Gastroesophageal sphincter (tissue), 4 donors: ENCODE measurements at places on chromosomes 11 and 22.
A peak's percentile ranks its signal among the peaks of the same experiment; 100 is the strongest.

GRCh38 chr11:86595955-86596354 lies 76.5 kb downstream of the ME3 start:
- no peak for ATAC-seq

GRCh38 chr22:44424867-44425693 lies 73.0 kb downstream of the RTL6 start:
- ATAC-seq: no peak

DNA sequence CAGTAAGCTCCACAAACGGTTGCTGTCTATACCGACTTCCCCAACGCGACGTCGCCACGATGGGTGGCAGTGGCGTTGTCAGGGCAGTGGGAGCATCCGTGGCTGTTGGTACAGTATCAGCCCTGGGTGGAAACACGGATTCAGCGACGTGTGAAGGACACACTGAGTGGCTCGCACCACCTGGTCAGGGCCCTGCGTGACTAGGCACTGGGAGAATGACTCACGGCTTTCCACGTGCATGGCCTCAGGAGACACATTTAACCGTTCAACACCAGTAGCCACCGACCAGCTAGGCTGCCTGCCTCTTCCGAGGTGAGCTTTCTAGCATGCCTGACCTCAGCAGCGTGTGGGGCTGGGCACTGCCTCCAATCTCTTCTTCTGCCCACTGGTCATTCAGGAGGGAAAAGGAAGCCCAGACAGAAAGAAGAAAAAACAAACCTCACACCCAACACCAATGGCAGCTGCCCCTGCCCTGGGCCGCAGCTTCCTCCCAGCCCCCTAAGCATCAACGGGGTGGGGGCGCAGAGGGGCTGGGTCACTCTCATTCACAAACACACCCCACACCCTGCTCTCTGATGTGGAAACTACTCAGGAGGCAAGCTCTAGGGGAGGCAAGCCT lies 59.0 kb downstream of the MYH9 start:
- ATAC-seq: peak; percentile 13

DNA sequence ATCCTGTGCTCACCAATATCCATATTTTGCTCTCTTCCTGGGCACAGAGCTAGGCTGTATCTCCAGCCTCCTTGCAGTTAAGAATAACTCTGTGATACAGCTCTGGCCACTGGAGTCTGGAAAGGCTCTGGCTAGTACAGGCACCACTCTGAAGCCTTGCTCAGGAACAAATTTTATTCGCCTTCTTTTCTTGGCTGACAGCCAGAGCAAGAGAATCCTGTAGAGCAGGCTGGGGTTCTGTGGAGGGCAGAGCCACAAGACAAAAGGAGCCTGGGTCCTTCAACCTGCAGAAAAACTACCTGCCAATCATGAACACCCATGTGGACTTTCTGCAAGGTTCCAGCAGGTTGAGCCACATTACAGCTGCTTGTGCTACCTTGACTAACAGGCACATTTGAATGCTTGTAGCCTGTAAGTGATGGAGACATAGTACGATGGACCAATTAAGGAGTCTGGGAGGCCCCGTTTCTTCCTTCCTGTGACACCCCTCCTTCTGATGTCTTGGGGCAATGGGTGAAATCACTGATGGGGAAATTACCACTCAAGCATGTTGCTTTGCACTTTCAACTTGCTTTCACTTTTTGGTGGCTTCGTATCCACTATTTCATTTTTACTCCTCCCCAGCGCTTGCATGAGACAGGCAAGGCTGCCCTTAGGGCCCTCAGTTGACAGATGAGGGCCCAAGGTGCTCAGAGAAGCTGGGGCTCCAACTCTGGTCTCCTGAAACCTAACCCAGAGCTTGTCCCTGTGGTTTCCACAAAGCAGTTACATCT lies 267.2 kb upstream of the SYN3 start:
- ATAC-seq: no peak

DNA sequence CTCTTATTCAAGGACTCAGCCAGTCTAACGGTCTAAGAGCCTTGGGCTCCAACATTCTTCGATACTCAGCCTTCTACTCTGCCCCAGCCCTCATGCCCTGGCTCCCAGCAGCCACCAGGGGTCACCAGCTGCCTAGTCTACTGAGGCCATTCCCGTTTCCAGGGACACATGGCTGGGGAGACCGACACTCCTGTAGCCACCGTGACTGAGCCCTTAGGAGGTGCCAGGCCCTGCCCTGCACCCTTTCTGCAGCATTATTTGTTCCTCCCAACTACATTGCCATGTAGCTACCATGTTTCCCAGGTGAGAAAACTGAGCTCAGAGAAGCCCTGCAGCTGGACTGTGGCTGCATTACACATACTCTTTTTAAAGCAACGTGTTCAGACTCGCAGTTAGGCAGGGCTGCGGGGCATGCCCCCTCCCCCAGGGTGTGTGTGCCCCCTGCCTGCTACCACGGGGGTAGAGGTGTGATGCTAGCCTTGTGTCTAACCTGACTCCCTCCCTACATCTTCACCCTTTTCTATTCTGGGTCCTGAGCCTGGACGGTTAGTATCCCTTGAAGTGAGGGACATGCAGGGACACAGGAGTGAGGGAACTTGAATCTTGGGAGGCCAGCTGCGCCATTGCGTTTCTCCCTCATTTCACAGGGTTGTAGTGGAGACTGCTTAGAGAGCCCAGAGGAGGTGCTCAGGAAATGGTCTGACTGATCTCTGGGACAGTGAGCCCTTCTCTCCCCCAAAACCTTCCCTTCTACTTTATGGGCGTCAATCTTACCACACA lies 17.5 kb downstream of the ATG16L2 start:
- ATAC-seq: peak; percentile 83

- no peak for ATAC-seq
These were observed 445.2 kb downstream of the NTM start for GRCh38 chr11:131815590-131815989.

GRCh38 chr11:30774496-30775232 lies 188.5 kb upstream of the MPPED2 start:
- ATAC-seq: no peak
